ENCODE measurements at places on chromosomes 2 and 18.

GRCh38 chr18:66867653-66868052 lies 263.8 kb upstream of the CDH19 start:
- DNase-seq: no peak

DNA sequence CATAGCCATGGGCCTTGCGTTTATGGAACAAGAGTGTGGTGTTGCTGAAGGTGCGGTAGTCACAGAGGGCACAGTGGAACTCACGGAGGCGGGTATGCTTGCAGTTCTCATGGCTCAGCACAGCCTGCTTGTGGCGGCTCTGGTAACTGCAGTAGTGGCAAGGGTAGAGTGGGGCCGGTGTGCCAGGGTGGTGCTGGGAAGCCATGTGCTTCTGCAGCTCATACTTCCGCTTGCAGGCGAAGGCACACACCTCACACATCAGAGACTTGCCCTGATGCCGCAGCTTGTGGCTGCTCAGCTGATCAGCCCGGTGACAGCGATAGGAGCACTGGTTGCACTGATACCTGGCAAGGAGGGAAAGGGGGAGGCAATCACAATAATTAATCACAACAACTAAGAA lies 14.7 kb downstream of the ZNF142 start:
- DNase-seq: no peak

- DNase-seq: no peak
These were observed 32.1 kb downstream of the CLASP1 start for GRCh38 chr2:121617042-121617599.

- DNase-seq: no peak
These were observed 9.4 kb downstream of the NEU2 start for GRCh38 chr2:233041722-233042323.

DNA sequence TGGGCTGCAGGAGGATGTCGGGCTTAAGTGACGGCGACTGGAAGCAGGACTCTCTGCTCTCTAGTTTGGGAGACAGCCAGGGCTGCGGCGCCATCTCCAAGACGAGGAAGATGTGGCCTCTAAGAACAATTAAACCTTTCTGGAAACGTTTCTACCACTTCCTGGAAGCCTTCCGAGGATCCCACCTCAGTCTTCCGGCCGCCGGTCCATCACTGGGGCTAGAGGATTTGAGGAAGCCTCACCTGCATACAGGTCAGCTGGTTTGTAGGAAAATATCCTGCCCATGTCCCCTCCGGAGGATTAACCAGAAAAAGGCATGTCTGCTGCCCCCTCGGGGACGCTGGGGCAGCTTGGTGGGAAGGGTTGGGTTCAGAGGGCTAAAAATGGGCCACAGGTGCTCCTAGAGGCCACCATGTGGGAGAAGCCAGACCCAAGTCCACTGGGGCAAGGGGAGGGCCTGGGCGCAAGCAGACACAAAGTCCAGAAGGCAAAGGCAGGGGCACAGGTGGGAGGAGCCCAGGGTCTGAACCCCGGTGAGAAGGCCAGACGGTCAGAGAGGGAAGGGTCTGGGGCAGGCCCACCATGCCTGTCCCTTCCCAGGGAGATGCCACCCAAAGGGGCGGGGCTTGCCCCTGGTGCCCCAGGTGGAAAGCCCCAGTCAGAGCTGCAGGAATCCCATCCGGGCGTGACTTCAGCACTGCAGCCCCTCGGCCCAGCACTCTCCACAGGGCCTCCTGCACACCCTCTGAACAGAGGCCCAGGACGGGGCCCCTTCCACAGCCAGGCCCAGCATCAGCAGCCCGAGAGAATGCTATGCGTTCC lies 82.2 kb upstream of the ID2 start:
- no peak for DNase-seq

- DNase-seq: no peak
These were observed 79.7 kb downstream of the EML4 start for GRCh38 chr2:42248846-42249245.

- no peak for DNase-seq
These were observed 18.1 kb downstream of the TET3 start for GRCh38 chr2:74002505-74003421.

GRCh38 chr2:10810202-10811161 lies 2.1 kb downstream of the PDIA6 start:
- DNase-seq: no peak

DNA sequence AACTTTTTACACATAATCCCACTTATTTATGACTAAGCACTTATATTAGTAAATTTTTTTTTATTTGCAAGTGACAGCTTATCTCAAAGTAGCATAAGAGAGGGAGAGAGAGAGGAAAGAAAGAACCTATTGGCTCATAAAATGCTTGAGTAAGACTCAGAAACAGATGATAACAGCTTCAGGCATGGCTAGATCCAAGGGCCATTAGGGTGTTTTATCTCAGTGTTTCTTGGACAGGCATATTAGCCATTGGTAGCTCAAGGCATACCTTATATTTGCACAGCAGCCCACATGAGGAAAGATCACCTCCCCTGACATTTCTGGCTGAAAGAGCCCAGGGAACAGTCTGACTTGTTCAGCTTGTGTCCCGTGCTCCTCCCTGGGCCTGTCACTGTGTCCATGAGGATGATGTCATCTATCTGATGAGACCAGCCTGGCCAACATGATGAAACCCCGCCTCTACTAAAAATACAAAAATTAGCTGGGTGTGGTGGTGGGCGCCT lies 64.4 kb downstream of the IL1R2 start:
- DNase-seq: no peak

GRCh38 chr2:67260343-67261277 lies 136.5 kb upstream of the ETAA1 start:
- peak; percentile 100 for DNase-seq

- no peak for DNase-seq
These were observed 306.7 kb upstream of the CCDC68 start for GRCh38 chr18:55265984-55266383.

DNA sequence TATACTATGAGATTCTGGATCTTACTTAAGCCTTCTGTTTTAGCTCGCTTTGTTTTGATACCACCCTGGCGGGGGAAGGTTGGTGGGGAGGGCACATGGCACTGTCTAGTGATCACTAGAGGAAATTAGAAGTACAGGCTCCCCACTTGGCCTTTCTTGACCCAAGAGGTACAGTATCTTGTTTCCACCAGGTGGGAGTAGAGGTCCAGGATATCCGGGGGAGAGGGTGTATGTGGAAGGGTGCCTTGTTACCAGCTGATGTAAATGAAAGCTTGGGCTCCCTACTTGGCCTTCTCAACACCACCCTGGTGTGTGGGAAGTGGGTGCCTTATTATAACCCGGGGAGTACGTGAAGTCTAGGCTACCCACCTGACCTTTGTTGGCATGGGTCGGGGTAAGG lies 7.5 kb downstream of the GALNT1 start:
- DNase-seq: no peak

DNA sequence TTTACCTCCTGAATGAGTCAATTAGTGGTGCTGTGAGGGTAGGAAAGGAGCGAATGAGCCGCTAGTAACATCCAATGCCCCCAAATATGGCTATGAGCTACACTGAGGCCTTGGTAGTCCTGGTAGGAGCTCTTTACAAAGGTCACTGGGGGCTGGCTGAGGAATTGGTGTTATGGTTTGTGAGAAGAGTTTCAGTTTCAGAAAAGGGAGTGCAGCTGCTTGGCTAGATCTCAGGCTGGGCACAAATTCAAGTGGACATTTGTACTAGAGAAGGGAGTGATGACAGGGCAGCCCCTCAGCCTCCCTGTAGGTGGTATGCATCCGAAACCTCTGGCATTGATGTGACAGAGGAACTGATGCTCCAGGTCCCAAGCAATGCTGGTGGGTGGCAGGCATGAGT lies 13.9 kb upstream of the PAIP2B start:
- no peak for DNase-seq

- no peak for DNase-seq
These were observed 16.4 kb downstream of the STAT1 start for GRCh38 chr2:190997526-190998113.

GRCh38 chr2:136651456-136652010 lies 113.8 kb upstream of the THSD7B start:
- no peak for DNase-seq

- DNase-seq: peak; percentile 27
These were observed 622.5 kb downstream of the RNF144A start for GRCh38 chr2:7539760-7540159.

DNA sequence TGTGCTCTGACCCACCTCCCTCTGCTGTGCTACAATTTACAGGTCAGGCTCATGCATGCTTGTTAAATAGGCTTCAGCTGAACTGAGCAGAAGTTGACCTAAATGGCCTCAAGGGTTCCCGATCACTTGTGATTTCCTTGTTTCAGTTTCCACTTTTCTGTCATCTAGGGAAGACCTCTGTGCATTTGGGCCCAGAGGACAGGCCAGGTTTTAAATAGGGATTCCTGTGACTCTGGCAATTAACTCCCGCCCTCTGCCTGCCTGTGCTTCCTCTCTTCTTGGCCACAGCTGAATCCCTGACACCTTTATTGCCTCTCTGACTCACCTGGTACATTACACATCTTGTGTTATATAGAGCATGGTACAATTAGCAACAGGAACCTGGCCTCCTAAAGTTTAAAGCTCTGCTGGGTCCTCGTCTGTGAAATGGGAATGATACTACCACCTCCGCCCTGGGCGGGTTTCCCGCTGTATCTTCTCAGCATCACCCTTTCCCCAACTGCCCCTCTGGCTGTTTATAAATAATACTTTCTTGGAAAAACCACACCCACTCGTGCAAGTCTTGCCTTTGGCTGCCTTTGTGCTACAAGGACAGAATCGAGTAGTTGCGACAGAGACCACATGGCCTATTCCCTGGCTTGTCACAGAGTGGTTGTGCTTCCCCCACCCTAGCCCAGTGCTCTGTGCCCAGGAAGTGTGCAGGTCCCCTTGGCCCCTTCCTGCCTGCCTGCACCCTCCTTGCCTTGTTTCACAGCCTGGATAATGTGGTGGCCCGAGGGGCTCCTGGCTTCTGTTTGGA lies 7.9 kb downstream of the CABLES1 start:
- no peak for DNase-seq

DNA sequence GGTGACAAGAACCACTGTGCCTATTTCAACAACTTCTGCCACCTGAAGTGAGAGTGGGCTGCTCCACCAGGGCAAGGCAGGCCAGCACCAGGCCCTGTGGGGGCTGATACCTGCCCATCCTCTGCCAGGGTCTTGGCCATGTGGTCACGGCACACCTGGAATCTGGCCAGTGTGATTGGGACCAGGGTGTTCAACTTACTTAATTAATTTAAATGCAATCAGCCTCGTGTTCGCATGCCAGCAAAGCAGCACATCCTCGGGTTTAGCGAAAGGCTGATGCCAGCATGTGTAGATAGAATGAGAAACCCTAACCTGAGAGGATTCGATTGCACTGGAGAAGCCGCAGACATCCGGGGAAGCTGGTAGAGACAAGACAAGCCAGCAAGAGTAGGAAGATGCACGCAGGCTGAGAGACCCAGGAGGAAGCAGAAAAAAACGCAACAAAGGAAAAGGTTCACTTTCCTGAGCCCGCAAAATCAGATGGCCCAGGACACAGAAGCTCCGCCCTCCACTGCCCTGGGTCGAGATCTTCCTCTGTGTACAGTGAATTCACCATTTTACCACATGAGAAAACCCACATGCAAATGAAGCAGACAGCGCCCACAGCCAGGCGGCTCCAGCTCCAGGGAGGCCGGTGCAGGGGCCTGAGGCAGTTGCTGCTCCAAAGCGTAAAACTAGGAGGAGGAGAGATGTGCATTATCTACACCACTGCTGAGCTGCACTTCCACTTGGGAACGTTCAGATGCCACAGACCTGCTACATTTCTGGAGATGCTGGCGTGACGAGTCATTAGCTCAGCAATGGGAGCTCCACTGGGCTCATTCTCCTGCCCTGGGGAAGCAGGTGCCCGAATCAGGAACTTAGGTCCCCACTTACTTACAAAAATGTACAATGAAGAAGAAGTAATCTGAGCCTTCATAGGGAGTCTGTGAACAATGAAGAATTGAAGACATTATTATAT lies 92.1 kb downstream of the TMEM18 start:
- DNase-seq: no peak

DNA sequence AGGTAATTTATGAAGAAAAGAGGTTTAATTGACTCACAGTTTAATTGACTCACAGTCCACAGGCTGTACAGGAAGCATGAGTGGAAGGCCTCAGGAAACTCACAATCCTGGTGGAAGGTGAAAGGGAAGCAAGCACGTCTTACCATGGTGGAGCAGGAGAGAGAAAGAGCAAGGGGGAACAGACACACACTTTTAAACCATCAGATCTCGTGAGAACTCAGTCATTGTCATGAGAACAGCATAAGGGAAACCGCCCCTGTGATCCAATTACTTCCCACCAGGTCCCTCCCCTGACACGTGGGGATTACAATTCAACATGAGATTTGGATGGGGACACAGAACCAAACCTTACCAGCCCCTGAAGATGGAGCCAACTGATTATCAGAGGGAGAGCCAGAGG lies 11.2 kb upstream of the PUM2 start:
- no peak for DNase-seq

- DNase-seq: no peak
These were observed 104.7 kb downstream of the TNS1 start for GRCh38 chr2:217897816-217898806.

- DNase-seq: peak; percentile 38
These were observed 22.3 kb downstream of the IL1B start for GRCh38 chr2:112814278-112814677.

GRCh38 chr2:234795272-234795920 lies 156.4 kb upstream of the SH3BP4 start:
- no peak for DNase-seq

DNA sequence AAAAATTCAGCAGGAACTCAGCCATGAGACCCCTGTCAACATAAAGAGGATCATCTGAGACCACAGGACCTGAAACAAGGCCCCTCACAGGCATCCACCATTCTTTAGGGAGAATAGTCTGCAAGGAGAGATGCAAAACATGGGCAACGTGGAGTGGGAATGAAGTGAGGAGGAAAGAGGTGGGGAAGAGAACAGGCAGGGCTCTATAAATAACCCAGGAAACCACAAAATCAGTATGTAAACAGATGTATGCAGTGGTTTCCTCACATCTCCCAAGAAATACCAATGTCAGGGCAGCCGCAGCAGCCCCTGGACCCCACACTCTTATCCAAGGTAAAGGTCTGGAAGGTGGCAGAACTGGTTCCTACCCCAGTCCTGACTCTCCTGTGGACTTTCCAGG lies 168.5 kb downstream of the EN1 start:
- DNase-seq: no peak

GRCh38 chr2:110674620-110675555 lies 3.0 kb downstream of the BUB1 start:
- no peak for DNase-seq

DNA sequence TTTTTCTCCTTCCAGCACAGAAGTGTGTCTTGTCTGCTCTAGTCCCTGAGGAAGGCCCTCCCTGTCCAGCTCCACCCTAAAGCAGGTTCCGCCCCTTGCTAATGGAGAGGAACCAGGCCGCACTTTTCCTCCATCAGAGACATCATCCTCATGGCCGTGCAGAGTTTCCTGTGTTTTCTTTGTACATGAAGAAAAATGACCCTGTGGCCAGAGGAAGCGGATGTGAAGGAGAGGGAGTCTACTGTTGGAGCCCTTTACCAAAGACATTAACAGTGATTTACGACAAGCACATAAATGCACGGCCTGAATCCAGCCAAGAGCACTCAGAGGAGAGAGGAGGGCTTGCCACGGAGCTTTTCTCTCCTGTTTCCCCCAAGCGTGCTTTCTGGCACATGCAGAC lies 109.5 kb downstream of the RNF144A start:
- no peak for DNase-seq

Measured in BJ (cell line).